ENCODE measurements at places on chromosomes 11 and 22.
A peak's percentile ranks its signal among the peaks of the same experiment; 100 is the strongest.

DNA sequence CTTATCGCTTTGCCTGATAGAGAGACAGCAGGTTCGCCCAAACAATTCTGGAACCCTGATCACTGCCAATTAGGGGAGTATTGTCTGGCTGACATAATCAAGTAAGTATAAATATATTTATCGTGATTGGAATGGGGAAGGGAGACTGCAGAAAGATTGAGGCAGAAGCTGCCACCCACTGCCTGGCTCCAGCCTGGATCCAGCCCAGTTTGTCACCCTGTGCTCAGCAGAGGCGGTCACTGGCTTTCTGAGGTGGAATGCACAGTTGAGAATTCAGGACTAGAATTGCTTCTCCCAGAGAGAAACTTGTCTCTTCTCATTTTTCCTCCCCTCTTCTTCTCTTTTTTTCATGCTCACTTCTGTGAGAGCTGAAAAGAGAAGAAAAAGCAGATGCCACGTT, 25.9 kb downstream of the GRAP2 start:
- no peak for DNase-seq

DNA sequence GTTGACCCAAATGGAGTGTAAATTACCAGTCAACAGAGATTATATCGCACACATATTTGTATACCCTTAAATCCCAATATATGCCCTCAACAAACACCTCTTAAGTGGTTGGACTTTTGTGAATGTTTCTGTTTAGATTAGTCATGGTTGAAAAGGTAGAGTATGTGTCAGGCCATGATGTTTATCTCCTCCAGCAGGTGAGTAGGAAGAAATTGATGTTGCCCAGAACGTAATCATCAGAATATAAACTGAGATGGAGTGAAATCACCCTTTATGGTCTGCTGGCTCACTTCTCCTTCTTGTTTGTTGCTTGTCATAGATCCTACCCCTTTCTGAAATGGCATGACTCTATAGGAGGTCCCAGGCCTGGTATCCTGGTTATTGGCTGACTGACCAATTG, 431.8 kb downstream of the ETS1 start:
- no peak for DNase-seq

DNA sequence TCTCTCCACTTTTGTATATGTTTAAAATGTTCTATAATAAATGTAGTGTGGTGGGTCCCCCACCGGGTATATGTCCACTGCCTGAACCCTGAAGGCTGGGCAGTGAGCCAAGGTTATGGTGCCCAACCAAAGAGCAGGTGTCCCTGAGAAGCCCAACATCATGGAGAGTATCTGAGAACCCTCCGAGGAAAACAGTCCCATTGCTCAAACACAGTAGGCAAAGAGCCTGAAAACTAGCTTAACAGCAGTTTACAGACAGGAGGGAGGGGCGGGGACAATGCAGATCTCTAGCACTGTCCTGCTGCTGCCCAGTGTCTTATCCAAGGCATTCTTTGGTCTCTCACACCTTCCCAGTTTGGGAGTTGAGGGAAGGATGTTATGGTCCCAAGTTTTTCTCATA, 91.0 kb downstream of the TMPRSS5 start:
- DNase-seq: no peak

GRCh38 chr22:49961005-49961600, 531 bp downstream of the PIM3 start:
- no peak for DNase-seq

GRCh38 chr11:31641477-31642062, 132.0 kb downstream of the ELP4 start:
- peak; percentile 46 for DNase-seq

- no peak for DNase-seq
These were observed 148.2 kb downstream of the TBC1D22A start for GRCh38 chr22:46910624-46911023.

DNA sequence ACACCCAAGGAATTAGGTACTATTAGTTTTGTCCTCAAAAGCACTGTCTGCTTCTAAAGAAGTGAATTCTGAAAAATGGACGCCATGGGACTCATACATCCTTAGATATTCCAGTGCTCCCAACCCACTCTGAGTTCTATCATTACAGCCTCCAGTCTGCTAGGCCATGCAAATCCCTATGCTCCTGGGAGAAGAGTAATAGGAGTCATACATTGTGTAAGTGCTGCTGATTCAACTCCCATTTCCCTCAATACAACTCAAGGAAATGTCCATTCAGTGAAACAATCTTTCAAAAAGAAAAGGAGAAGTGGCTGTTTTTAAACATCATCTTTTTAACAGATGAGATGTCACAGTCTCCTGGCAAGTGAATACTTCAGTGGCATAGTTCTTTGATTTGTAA, 590.2 kb upstream of the LRRC4C start:
- DNase-seq: no peak

GRCh38 chr11:37449146-37449545, 851.1 kb upstream of the RAG2 start:
- DNase-seq: no peak

DNA sequence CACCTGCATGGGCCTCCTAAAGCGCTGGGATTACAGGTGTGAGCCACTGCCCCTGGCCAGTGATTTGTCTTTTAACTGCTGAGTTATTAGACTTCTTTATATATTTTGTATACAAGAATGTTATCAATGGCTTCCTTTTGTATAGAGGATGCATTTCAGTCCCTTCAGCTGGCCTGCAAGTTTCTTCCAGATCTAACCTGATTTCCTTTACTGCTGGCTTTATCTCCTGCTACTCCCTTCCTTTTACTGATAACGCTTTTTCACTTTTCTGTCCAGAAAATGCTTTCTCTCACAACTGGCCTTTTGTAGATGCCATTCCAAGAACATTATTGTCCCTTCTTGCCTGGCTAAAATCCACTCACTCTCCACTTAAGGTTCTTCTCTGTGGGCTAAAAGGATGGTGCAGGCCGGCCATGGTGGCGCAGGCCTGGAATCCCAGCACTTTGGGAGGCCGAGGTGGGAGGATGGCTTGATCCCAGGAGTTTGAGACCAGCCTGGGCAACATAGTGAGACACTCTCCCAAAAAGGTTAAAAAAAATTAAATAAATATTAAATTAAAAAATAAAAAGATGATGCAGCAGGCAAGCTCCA, 118.1 kb downstream of the NECTIN1 start:
- no peak for DNase-seq

DNA sequence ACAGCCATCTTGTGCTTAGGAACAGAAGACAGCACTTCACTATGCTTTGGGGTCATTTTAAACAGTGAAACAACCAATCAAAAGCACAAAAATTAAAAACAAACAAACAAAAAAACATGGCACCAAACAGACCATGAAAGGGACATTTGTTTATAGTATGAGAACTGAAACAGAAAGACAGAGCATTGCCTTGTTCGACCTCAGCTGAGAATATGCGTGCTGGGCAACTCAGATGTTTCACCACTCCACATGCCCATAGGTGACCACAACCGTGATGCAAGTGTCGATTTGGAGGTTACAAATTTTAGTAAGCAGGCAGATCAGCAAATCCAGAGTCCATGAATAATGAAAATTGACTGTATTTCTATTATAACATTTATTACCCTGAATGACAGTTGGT, 30.0 kb downstream of the NNMT start:
- no peak for DNase-seq

DNA sequence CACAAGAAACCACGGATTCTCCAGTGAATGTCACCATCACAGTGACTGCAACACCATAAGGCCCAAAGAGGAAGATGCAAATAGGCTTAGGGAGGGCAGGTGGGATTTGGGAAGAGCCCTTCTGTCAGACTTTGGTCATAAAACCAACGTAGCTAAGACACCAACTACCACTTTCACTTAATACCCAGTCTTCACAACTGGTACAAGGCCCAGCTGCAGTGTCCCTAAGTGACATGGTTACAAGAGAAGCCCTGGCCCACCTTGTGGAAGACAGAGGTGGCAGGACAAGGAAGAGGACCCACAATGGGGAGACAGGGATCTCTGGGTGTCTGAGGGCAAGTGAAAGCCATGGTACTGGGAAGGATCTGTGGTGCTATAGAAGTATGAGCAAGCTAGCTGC, 10.0 kb downstream of the VSIG10L2 start:
- no peak for DNase-seq

DNA sequence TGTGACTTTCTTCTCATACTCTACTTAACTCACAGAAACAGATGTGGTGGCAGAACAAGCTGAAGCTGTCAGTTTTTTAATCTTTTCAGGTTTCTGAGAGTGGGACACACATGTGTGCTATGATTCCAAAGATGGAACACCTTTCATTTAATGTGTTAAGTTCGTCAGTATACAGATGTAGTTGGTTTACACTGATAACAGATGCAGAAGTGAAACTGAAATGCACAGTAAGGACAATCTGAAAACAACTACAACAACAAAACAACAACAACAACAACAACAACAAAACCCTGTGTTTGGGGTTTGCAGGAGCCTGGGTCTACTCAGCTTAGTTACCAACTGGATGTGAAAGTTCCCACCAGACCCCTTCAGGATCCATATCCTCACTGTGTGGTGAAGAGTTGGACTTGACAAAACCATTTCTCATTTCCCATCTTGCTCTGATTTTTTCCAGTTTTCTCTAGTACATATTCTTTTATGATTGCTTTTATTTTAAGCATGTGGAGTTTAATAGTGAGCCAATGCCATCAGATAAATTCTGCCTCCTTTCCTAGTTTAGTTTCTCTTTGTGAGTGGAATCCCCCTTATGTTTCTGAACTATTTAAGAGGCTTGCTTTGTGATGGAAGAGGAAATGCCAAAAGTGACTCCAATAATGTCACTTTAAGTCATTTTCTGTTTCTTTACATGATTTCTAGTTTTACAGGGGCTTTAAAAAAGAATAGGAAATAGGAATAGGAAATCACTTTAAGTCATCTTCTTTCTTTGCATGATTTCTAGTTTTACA, 47.8 kb downstream of the ARHGAP42 start:
- no peak for DNase-seq

DNA sequence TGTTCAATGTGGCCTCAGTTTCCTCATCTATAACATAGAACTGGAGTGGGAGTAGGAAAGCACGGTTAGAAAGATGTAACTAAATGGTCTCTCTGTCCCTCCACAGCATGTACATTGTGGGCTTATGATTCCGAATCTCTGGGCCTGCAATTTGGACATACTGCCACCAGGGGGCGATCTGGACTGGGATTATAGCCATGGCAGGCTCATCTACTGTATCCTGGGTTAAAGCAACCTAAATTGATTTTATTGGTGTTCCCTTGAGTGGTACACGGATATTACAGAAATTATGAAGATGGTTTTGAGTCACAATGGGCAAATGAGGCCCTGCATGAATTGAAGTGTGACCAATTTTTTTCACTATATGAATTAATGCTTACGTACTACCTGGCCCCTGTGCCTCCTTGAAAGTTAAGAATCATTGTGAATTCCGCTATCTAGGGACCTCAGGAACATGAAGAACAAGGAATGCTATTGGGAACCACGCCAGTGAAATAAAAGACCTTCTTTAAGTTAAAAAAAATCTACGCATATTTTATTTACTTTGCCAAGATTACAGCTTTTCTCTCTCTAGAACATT, 32.9 kb downstream of the TST start:
- no peak for DNase-seq

GRCh38 chr11:97943493-97943892, 1077.3 kb upstream of the CNTN5 start:
- DNase-seq: no peak

DNA sequence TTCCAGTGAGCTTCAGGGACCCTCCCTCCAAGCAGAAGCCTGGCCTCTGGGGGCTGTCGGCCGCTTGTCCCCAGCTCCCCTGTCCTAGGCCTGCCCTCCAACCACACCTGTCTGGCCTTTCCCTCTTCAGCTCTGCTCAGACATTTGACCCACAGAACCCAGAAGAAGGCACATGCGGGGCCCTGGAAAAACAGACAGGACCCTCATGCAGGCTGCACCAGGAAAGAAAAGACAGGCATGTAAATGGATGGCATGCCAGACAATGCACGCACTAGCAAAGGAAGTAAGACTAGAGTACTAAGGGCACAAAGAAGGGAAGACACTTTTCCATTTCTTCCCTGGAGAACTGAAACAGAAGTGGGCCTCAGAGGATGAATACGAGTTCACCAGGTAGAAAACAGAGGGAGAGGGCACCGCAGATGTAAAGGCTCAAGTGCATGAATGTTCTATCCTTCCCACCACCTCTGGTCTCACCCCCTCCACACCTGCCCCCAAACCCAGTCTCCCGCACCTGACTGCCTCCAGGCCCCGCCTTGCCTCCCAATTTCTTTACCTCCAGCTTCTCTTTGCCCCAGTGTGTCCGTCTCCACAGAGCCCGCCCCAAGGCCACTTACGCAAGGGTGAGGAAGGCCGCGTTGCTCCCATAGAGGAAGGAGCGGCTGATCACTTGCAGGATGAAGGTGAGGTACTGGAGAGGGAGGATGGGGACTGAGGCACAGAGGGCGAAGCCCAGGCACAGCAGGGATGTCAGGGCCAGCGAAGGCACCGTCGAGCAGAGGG, 17.4 kb downstream of the SLC43A3 start:
- DNase-seq: no peak

- peak; percentile 36 for DNase-seq
These were observed 21.2 kb downstream of the DAGLA start for GRCh38 chr11:61701242-61701886.

- no peak for DNase-seq
These were observed 27.6 kb upstream of the LIPT2 start for GRCh38 chr11:74520927-74521665.

DNA sequence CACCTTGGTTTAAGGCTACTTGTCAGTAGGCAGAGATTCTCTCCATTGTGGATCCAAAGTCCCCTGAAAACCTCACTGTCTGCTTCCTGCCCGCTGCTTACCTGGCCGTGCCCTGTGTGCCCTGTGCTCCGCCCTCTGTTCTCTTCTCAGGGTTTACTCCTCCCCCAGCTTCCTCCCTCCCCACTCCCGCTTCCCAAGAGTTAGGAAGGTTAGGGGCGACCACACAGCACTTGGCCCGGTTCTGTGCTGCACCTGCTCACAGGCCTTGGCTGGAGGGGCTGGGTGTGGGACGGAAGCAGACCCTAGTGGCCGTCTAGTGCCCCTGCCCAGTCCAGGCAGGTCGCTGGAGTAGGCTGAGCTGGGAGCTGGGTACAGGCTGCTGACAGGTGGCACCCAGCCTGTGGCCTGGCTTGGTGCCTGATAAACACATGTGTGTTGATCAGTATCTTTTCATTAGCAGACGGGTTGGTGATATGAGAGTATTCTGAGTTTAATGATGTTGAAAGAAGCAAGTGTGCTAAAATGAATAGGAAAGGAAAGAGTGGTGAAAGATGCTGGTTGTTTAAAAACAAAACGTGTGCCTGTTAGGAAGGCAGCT, 40.5 kb downstream of the GRAMD4 start:
- no peak for DNase-seq

- no peak for DNase-seq
These were observed 104.3 kb downstream of the ST3GAL4 start for GRCh38 chr11:126459691-126460281.

- no peak for DNase-seq
These were observed 1281.8 kb upstream of the TENM4 start for GRCh38 chr11:80722629-80723028.

GRCh38 chr11:17954395-17955252, 58.2 kb downstream of the SERGEF start:
- no peak for DNase-seq

- DNase-seq: no peak
These were observed 7.2 kb downstream of the AHNAK start for GRCh38 chr11:62539238-62539925.
